Glutamatergic neuron (in vitro differentiated cells): ENCODE measurements at places on chromosomes 7 and 10. TPM values are rescaled to one million over a fixed set of nuclear protein-coding genes. Genes with fewer than 3 reads are reported as not detected.

CARD11 gene
- total RNA-seq = 1.4 TPM

DNA sequence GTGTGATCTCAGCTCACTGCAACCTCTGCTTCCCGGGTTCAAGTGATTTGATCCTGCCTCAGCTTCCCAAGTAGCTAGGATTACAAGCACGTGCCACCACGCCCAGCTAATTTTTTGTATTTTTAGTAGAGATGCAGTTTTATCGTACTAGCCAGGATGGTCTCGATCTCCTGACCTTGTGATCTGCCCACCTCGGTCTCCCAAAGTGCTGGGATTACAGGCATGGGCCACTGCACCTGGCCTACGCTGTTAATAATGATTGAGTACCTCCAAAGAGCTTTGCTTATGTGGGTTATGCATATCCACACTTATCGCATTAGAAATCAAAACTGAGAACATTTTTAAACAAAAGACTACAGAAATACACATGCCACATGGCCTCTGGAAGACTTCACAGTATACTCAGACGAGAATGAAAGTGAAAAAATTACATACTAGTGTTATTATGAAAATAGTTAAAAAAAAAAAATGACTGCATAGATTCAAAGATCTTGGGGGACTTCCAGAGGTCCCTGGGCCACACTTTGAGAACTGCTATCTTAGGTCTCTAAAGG, 25.4 kb downstream of the RPP38 start:
- DNase-seq = no peak

SLC25A28 gene
- 27.1 TPM for total RNA-seq

WEE2 gene
- not detected for total RNA-seq

NXPH1 gene
- 3.8 TPM for total RNA-seq

AKR1C2 gene
- 3.8 TPM for total RNA-seq

LGI1 gene
- total RNA-seq = 174 TPM

GPR15LG gene
- not detected for total RNA-seq

PTEN gene
- 61.2 TPM for total RNA-seq

- DNase-seq = no peak
Measured at GRCh38 chr10:72012796-72013195, 48.6 kb downstream of the CHST3 start.

CREB3L2 gene
- 45.4 TPM for total RNA-seq

TRIM73 gene
- 11.2 TPM for total RNA-seq

- no peak for DNase-seq
Measured at GRCh38 chr7:36615852-36616540, 108.3 kb downstream of the AOAH start.

DNA sequence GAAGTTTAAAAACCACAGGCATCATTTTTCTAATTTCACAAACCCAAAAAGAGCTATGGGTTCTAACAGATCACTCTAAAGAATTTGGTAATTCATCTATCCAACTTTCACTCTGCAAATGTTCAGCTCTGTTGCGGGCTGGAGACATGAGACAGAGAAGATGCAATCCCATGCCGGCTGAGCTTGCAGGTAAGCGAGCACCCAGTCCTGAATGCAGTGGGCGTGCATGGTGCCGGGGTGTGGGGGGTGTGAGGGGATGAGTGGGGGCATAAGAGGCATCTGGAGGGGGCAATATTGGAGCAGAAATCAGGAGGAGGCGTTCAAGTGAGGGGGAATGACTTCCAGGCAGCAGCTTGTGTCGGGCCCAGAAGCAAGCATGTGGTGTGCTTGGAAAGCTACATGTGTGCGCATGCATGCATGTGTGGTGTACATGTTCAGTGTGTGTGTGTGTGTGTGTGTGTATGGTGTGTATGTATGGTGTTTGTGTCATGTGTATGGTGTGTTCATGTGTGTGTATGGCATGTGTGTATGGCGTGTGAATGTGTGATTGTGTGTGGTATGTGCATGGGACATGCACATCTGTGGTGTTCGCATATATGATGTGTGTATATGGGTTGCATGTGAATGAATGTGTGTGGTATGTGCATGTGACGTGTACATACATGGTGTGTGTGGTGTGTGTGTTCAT, 172.9 kb downstream of the PRKCQ start:
- no peak for DNase-seq

DNA sequence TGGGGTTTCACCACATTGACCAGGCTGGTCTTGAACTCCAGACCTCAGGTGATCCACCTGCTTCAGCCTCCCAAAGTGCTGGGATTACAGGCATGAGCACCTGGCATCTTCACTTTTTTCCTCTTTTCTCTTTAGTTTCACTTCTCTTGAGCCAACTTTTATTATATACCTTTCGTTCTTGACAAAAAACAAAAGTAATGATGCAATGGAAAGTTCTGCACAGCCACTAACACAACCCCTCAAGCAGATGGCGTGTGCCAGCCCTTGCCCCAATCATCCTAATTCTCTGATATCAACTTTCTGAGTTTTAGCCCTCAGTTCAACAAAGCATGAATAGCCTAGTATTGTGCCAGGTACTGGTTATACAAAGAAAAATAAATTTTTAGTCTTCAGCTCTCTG, 223.6 kb downstream of the CHCHD3 start:
- DNase-seq = no peak

GRCh38 chr10:77403761-77404160, 233.8 kb downstream of the KCNMA1 start:
- no peak for DNase-seq

DNA sequence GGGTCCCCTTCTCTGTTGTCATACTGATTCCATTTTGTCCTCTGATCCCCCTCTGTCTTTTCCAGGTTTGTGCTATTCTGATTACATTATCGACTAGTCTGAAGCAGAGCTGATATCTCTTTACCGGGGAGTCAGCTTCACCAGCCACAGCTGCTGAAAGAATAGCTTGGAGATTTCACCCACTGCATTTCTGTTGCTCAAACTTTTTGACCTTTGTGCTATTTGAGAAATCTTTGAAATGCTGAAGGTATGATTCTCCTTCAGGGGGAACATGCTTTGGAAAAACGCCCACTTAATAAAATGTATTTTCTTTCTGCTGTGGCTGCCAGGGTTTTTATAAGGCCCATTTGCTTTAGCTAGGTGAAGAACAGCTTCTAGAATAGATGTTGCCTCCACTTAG, 197.8 kb upstream of the TCF7L2 start:
- DNase-seq = no peak

NUTM2E gene
- total RNA-seq = 0.86 TPM

DNA sequence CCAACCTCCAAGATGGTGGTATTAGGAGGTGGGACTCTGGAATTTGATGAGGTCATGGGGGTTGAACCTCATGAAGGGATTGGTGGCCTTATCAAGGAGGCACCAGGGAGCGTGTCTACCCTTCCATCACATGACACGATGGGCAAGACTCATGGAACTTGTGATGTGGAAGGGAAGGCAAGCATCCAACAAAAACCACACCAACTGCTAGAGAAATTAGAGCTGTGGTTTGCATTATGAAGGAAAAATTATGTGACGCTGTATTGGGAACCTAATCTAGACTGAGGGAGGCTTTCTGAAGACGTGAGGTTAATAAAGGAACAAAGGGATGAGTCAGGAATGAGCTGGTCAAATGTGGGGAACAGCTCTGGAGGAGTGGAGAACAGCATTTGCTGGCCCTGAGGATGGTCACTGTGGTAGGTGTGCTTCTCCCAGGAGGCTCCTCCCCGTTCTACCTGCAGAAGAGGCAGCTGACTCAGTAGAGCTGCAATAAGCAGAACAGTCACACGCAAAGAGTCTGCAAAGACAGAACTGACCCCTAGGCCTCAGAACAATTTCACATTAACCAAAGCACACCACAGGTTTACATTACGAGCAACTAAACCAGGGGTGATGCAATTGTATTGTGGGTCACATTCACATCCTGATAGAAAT, 236.6 kb upstream of the GRB10 start:
- DNase-seq = no peak

- DNase-seq = peak; percentile 82
Measured at GRCh38 chr10:123573236-123574108, 92.7 kb upstream of the GPR26 start.

AGR3 gene
- total RNA-seq = not detected

OR9A2 gene
- total RNA-seq = not detected

TRIM50 gene
- total RNA-seq = not detected

DNA sequence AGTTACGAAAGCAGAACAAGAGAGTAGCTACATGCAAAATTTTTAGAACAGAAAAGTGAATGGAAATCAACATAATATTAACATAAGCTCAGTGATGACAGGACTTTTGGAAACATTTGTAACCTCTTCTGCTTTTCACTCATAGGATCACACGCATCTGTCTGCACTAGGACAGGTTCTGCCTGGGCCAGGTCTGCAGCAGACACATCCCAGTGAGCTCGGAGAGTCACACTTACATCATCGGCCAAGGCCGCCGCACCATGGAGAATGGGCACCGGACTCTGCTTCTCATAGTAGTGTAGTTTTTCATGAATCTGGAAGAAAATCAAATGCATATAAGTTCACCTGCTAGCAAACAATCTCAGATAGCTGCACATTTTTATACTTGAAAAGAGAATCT, 150.9 kb upstream of the ODAD2 start:
- DNase-seq = no peak

DNA sequence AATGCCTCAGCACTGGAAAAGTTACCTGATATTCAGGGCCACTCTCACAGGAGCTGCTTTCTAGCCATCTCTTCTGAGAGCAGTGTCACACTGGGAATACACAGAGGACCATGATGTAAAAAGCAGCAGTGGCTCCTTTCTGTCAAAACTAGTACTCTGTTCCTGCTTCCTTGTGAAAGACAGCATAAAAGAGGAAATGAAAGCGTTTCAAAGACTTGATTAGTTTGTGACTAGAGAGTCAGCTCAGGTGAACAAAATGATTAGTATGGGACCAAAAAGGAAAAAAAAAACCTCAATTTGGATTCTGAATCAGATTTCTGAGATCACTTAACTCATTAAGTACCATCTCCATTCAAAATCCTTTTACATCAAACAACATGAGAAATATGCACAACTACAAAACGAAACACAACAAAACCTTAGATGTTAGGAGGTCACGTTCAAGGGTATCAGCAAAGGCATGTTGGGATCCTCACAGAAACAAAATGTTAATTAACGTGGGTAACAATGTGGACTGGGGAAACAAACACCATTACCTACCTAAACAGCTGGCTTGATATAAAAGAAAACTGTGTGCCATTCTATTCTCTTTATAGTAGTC, 103.7 kb downstream of the MACC1 start:
- DNase-seq = no peak

GRCh38 chr7:50481867-50482266, 31.7 kb upstream of the FIGNL1 start:
- no peak for DNase-seq

LRIT1 gene
- total RNA-seq = not detected

CPA4 gene
- not detected for total RNA-seq

- DNase-seq = peak; percentile 51
Measured at GRCh38 chr10:116690356-116691322, 51.7 kb downstream of the HSPA12A start.

GRCh38 chr10:93211991-93212390, 138.3 kb downstream of the CYP26A1 start:
- no peak for DNase-seq

HOXA10 gene
- total RNA-seq = not detected

- no peak for DNase-seq
Measured at GRCh38 chr7:7739204-7740036, 21.0 kb upstream of the RPA3 start.

DNA sequence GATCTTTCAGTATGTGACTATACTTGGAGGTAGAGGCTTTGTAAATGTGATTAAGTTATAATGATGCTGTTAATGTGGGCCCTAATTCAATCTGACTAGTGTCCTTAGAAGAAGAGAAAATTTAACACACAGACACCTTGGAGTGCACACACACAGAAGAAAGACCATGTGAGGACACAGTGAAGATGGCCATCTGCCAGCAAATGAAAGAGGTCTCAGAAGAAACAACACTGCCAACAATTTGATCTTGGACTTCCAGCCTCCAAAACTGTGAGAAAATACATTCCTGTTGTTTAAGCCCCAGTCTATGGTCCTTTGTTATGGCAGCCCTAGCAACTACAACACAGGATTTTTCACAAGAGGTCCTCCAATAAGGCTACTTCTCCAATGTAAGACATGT, 120.9 kb upstream of the ABCB5 start:
- DNase-seq = no peak

GRCh38 chr10:85152496-85152895, 824.1 kb downstream of the CCSER2 start:
- DNase-seq = no peak

- no peak for DNase-seq
Measured at GRCh38 chr10:63579371-63580014, 58.3 kb downstream of the REEP3 start.

- no peak for DNase-seq
Measured at GRCh38 chr10:6787718-6788117, 207.6 kb upstream of the PRKCQ start.

- DNase-seq = no peak
Measured at GRCh38 chr10:67976292-67977245, 92.1 kb downstream of the SIRT1 start.

GRCh38 chr7:10034843-10035556, 938.7 kb upstream of the PHF14 start:
- DNase-seq = no peak

DNA sequence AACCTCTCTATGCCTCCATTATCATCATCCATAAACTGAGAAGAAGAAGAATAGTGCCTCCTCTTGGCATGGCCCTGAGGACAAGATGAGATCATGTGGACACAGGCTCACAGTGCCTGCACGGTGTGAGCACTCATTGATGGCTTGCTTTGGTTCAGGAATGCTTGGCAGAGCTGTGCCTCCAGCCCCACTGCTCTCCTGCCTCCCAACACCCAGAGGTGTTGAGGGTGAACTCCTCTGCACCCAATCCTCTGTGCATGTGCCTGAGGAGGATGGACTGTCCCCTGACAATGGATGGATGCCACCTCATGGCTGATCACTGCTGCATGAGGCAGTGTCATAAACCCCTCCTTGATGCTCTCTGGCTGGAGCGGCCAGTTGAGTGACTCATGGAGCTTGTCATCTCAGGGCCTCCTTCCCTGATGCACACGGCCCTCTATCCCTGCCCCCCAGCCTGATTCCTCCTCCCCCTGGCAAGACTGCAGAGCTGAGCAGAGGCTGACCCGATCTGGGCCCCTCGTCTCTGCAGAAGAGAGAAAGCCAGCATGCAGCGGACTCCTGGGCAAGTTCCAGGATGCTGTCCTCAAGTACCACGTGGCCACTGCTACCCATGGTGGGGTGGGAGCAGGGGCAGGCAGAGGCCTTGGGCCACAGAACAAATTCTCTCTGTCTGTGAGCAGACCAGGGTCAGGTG, 136.3 kb downstream of the KCNMA1 start:
- no peak for DNase-seq
